ENCODE measurements at places on chromosomes 16 and 17.
A peak's percentile ranks its signal among the peaks of the same experiment; 100 is the strongest.

GRCh38 chr16:11914210-11915113, 1.3 kb downstream of the GSPT1 start:
- peak; percentile 1 for DNase-seq

GRCh38 chr17:68097161-68097805, 61.7 kb downstream of the KPNA2 start:
- no peak for DNase-seq

GRCh38 chr16:12120217-12120981, 143.9 kb downstream of the SNX29 start:
- DNase-seq = no peak

- no peak for DNase-seq
Measured at GRCh38 chr17:21213638-21214014, 335 bp downstream of the TMEM11 start.

- DNase-seq = no peak
Measured at GRCh38 chr16:13856398-13856797, 63.6 kb upstream of the ERCC4 start.

- no peak for DNase-seq
Measured at GRCh38 chr17:65362826-65363225, 198.6 kb downstream of the AXIN2 start.

DNA sequence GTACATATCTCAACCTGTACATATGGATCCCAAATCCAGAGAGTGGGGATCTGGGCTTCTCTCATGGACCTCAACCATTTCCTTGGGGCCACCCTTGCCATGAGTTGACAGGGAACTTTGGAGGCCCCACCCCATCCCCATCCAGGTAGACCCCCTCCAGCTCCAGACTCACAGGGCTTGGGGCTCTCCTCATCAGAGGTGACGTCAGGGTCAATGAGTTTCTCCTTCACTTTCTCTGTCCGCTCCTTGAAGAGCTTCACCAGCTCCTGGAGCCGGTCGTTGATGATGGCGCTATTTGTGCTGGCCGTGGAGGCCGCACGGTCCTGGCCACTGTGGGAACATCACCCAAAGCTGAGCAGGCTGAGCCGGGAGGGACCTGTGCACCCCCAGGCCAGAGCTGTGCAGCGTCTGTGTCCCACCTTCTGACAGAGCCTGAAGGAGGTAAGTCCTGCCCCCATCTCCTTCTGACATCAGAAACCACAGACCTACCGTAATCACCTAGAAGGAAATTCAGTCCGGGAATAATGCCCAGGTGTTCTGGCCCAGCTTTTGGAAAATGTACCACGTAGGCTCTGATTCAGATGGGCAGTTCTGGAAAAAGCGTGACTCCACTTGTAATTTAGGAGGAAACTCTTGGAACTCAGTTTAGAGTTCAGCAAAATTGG, 50.6 kb downstream of the CNGB1 start:
- DNase-seq = no peak

- DNase-seq = no peak
Measured at GRCh38 chr17:60148373-60148772, 1.4 kb upstream of the CA4 start.

DNA sequence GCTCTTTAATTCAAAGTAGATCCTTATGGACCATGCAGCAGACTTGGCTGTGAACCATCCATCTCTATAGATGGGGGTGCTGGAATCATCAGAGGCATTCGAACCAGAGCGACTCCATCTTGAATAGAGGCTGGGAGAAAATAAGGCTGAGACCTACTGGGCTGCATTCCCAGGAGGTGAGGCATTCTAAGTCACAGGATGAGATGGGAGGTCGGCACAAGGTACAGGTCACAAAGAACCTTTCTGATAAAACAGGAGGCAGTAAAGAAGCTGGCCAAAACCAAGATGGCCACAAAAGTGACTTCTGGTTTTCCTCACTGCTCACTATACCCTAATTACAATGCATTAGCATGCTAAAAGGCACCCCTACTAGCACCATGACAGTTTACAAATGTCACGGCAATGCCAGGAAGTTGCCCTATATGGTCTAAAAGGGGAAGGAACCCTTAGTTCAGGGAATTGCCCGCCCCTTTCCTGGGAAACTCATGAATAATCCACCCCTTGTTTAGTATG, 89.2 kb upstream of the BRD7 start:
- no peak for DNase-seq

- DNase-seq = no peak
Measured at GRCh38 chr17:72700226-72700625, 392.3 kb downstream of the SLC39A11 start.

DNA sequence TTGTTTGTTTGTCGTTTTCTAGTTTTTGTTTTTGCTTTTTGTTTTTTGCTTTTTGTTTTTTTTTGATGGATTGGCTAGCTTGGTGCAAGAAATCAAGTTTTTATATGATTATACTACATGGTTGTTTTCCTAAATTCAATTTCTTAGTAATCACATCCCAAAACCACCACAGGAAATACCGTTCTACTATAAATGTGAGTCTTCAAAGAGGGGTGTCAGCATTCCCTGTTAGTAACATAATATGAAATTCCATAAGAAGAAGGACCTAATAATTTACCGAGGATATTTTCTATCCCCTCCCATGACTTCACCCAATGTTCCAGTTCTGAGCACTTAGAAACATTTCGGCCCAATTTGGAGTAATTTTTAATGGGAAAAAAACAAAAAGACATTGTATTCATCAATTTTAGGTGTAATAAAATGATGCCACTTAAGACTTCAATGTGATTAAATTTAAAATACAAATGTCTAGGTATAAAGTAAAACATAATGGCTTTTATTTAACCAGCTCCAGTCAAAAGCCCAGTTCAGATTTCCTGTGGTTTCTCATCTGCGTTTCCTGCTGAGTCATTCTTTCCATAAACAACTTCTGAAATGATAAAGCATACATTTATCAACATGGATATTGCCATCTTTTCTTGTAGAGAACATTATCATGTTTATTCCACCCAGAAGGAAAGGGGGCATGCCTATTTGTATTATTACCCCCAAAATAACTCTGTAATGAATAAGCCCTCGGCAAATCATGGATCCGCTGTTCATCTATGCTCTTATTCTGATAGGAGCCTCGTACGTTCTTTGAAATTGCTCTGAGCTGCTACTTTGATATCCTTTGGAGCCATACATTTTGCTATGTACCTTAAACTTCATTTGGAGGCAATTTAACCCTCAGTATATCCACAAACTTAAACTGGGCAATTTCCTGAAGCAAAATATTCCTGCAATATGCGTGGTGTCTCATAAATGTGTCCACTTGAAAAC, 28.1 kb downstream of the HSBP1 start:
- no peak for DNase-seq
